ENCODE measurements at places on chromosomes 7 and 10. TPM values are rescaled to one million over a fixed set of nuclear protein-coding genes. Genes with fewer than 3 reads are reported as not detected.
A peak's percentile ranks its signal among the peaks of the same experiment; 100 is the strongest.

HTRA1 gene
- 91.6 TPM for polyA plus RNA-seq

ANKRD30A gene
- polyA plus RNA-seq: not detected

- peak; percentile 65 for DNase-seq
These were observed 24.3 kb downstream of the NUP42 start for GRCh38 chr7:23205909-23206767.

NACAD gene
- polyA plus RNA-seq: 4.2 TPM
